Occipital lobe (tissue), 3 donors: ENCODE measurements at places on chromosomes 4 and X. TPM values are rescaled to one million over a fixed set of nuclear protein-coding genes. Genes with fewer than 3 reads are reported as not detected.

HTN3 gene
- not detected for total RNA-seq

KLB gene
- not detected for total RNA-seq

AFF2 gene
- total RNA-seq, result 343 TPM

DNA sequence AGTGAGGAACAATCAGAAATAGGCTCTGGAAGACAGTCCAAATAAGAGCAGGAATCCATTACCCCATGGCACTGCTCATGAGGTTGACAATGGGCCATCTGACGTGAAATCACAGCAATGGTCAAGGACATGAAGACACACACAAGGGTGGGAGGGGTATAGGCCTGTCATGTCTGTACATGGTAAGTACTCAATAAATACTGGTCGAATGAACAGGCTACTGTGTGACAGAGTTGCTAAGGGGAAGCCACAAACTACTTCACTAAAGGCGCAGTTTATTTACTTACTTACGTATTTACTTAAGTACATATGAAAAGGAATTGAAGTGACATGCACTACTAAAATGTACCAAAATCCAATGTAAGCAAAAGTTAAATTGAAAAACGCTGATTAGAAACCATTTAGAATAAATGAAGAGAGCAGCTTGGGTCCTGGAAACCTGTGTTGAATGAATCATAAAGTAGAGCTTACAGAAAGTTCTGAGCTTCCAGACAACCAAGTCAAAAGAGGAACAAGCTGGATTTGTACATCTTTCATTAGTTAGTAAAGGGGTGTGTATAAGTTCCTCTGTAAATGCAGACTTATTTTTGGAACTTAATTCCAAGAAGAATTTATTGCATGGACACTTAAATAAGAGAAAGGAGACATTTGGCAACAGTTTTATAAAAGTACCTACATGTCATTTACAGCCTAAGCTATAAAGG lies 32.7 kb downstream of the ALPK1 start:
- DNase-seq, result no peak

DNA sequence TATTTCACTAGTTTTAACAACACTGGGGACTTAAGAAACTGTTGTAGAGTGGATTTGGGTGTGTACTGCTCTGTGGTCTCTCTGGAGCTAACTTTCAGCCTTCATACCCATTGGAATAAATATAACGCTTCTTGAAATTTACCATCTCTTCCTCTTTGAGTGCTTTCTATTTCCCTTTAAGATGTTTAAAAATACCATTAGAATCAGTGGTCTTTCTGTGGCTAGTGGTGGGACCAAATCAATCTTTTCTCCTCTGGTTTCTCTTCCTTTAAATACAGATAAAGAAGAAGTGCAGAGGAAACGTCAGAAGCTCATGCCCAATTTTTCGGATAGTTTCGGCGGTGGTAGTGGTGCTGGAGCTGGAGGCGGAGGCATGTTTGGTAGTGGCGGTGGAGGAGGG lies 92.0 kb downstream of the NFKB1 start:
- DNase-seq, result no peak

- DNase-seq, result no peak
Observed at GRCh38 chr4:100280807-100281206, 90.5 kb upstream of the DDIT4L start.

- no peak for DNase-seq
Observed at GRCh38 chrX:11953615-11954014, 184.7 kb upstream of the FRMPD4 start.

GRCh38 chrX:3262901-3263300 lies 83.6 kb downstream of the MXRA5 start:
- DNase-seq, result no peak
